Stimulated activated CD8-positive, alpha-beta memory T cell treated with anti-CD3 and anti-CD28 coated beads, Interleukin-4, amount 100 ng/mL, for 1 hour (primary cell): ENCODE measurements at places on chromosomes 4 and X.

DNA sequence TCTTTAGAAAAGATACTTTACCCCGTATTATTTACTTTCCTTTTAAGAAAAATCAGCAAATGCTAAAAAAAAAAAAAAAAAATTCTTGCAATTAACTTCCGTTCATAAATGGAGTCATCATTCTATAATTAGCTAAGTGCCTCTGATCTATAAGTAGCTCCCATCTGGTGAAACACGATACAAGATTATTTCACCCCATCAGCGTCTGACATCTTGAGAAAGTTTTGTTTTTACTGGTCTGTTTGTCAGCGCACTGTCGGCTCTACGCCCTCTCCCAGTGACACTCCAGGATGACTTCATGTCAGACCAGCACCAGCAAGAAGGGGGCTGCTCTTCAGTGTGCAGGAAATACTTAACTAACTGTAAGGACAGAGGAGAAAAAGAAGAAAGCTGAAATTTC, 108.3 kb downstream of the AFAP1 start:
- DNase-seq, result no peak

DNA sequence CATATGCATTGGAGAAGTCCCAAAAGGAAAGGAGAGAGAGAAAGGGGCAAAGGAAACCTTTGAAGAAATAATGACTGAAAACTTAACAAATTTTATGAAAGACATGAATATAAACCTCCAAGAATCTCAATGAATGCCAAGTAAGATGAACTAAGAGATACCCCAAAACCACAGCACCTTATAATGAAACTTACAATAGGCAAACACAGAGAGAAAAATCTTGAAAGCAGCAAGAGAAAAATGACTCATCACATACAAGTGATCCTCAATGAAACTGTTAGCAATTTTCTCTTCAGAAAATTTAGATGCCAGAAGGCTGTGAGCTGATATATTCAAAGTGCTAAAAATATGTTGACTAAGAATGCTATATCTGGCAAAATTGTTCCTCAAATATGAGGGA, 10.1 kb downstream of the SMIM10L2A start:
- no peak for DNase-seq

GRCh38 chr4:125951261-125951887, 636.6 kb downstream of the FAT4 start:
- DNase-seq, result no peak

- DNase-seq, result no peak
Observed at GRCh38 chr4:1994938-1995337, 13.8 kb downstream of the NELFA start.

GRCh38 chr4:165443276-165443675, 64.5 kb downstream of the CPE start:
- DNase-seq, result no peak

DNA sequence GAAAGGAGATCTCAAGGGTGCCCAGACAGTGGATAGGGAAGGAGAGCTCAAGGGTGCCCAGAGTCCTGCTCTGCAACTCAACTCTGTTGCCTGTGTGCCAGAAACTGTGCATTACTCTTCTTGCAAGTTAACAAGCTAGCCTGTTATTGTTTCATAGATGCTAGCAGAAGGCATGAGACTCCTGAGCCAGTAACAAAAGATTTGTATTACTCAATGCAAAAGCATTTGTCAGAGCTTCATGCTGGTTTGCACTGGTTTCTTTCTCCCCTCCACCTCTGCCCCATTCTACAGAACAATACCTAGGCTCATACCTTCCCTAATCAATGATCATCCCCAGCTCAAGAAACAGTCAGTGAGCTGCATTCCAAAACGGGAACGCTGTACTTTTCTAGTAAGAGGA, 124.5 kb upstream of the NEIL3 start:
- DNase-seq, result no peak

DNA sequence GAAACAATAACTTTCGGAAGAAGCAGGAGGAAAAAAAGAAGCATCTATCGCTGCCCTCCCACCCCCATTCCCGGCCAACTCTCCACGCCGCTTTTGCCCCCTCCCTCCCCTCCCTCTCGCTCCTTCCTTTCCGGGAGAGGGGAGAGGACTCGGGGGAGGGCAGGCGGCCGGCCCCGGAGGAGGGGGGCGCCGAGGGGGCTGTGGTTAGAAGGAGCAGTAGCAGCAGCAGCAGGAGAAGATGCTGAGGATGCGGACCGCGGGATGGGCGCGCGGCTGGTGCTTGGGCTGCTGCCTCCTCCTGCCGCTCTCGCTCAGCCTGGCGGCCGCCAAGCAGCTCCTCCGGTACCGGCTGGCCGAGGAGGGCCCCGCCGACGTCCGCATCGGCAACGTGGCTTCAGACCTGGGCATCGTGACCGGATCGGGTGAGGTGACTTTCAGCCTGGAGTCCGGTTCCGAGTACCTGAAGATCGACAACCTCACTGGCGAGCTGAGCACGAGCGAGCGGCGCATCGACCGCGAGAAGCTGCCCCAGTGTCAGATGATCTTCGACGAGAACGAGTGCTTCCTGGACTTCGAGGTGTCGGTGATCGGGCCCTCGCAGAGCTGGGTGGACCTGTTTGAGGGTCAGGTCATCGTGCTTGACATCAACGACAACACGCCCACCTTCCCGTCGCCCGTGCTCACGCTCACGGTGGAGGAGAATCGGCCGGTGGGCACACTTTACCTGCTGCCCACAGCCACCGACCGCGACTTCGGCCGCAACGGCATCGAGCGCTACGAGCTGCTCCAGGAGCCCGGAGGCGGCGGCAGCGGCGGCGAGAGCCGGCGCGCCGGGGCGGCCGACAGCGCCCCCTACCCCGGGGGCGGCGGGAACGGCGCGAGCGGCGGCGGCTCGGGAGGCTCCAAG, 1.3 kb downstream of the PCDH7 start:
- DNase-seq, result no peak

- no peak for DNase-seq
Observed at GRCh38 chr4:28548594-28548993, 1688.0 kb downstream of the STIM2 start.

DNA sequence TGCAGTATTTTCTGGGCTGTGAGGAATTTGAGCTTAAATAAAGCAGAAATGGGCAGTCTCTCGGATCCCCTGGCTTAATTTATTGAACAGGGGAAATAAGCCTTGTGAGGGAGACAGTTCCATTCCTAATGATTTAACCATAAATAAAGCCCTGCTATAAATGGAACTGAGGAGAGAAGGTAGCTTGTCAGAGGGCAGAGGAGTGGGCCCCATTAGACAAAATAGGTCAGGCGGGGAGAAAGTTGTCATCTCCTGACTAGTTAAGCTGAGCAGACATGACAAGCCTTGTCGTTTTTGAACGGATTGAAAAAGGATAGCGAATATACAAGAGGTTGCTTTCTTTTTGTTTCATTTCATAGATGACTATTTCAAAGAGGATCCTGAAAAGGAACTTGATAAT, 39.3 kb downstream of the SMPX start:
- no peak for DNase-seq
